Activated T-cell treated with anti-CD3 and anti-CD28 coated beads, Interleukin-2, amount 50 U/mL, for 72 hours (primary cell): ENCODE measurements at places on chromosomes 3 and 15.
A peak's percentile ranks its signal among the peaks of the same experiment; 100 is the strongest.

- no peak for DNase-seq
Observed at GRCh38 chr3:150094150-150094933, 123.6 kb upstream of the PFN2 start.

- peak; percentile 19 for DNase-seq
Observed at GRCh38 chr3:129058441-129059200, 2.0 kb upstream of the GP9 start.

DNA sequence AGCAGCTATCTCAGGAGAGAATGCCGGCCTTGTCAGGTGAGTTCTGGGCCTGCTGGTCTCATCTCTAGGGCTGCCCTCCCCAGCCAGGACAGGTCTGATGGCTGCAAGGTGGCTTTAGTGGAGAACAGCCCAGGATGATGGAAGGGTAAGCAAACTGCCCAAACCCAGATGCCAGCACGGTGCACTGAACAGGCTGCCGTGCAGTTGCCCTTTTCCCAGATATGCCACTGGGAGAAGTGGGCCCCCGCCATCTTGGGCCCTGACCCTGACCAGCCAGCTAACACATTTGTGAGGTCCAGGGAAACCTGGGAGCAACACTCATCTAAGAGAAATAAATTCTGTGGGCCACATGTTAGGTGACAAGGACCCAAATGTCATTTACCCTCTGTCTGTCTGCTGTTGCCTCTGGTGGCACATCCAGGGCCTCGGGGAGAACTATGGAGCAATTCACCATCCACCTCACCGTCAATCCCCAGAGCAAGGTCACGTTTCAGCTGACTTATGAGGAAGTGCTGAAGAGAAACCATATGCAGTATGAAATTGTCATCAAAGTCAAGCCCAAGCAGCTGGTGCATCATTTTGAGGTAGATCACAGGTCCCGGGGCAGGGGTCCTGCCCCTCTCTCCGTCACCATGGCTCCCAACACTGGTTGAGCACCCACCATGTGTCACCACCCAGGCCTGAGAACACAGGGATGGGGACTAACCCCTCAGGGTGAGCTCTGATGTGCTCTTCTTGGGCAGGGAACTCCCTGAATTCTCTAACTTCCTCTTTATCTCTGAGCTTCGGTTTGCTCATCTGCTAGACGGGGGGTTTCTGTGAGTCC is 1.8 kb downstream of the ITIH1 start:
- DNase-seq = no peak

DNA sequence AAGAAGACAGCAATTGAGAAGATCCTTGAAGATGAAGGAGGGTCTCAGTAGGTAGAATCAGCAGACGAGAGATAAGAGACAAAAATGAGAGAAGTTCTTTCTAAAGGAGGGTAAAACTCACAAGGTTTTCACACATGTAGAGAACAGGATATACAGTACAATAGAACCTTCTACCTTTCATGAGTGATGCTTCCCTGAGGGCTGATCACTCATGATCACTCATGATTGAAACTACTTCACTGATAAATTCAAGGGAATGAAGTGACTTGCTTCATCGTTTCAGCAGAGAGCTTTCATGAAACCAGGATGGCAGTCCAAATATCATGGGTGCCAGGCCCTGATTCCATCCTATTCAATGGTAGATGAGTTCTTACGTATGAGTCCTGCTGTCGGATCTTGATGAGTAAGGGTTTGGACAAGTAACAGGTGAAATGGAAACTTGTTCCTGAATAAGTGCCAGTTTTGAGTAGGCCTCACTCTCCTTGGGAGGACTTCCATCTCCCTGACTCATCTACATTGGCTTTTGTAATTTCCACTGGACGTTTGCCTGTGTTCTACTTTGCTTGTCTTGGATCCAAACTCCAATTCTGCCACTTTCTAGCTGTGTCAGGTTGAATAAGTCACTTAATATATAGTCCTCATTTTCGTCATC is 9.6 kb upstream of the CLDN16 start:
- DNase-seq = no peak

DNA sequence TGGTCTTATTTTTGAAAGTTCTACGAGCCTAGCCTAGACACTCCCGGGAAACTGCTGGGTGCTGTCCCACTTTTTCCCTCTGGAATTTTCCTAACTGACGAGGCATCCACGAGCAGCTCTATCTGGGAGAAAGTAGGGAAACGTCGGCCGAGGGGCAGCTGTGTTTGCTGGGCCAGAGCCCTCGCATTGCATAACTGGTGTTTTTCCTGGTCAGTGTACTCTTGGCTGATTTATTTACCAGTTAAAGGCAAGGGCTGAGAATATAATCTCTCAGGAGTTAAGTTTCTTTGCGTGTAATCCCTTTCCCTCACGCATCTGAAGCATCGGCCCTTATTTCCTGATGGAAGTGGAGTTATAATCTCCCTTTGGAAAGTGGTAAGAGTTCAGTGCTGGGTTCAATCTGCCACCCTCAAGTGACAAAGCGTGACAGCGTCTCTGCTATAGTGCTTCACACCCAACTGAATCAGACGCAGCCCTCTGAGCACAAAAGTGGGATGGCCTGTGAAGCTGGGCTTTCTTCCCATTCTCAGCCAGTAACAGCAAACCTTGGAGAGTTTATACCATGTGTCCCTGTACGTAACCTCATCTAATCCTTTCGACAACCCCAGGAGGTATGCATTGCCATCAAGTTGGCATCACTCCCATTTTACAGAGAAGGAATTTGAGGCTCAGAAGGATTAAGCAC is 311.5 kb downstream of the RORA start:
- DNase-seq = no peak

DNA sequence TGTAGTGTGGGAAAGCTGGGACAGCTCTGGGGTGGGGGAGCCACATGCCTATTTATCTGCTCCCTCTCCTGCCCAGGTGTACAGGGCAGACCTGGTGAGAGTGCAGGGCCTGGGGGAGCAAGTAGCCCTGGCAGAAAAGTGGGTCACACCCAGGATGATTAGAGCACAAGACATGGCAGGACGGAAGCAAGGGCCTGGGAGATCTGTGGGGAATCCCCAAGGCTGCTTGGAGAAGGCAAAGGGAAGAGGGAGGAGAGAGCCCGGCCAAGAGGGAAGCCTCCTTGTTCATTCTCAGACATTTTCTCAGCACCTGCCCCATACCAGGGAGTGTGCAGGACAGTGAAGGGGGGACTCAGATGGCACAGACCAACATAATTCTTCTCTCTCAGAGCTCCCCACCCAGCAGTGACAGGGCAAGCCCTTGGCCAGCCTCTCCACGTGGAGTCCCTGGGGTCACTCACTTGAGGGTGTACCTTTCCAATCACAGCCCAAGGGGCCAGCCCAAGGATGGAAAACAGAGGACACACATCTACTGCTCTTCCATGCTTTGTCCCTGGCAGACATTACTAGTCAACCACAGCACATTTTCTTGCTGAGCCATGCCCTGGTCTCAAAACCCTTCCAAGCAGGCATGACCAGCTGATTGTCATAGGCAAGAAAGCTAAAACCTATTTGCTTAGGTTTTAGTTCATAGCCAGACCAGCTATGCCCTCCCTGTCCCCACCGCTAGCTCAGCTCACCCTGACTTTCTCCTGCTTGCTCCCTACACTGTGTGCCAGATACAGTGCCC is 4.9 kb upstream of the DUSP7 start:
- DNase-seq = no peak

- no peak for DNase-seq
Observed at GRCh38 chr3:115916866-115917265, 293.6 kb downstream of the GAP43 start.

DNA sequence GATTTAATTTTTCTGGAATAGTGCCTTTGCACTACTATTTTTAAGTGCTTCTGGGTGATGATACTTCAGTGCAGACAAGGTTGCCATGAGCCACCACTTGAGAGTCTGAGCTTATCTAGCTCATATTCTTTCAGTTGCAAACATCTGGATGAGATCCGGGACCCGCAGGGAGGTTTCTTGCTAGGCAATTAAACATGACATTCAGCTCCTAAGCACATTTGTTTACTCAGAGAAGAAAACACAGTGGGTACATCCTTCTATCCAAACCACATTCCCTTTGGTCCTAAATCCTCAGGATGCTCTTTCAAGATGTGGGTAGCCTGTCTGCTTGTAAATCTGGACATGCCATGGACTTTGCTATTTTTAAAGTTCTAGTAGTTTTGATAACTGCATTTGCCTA is 12.0 kb downstream of the PLSCR1 start:
- DNase-seq = no peak

DNA sequence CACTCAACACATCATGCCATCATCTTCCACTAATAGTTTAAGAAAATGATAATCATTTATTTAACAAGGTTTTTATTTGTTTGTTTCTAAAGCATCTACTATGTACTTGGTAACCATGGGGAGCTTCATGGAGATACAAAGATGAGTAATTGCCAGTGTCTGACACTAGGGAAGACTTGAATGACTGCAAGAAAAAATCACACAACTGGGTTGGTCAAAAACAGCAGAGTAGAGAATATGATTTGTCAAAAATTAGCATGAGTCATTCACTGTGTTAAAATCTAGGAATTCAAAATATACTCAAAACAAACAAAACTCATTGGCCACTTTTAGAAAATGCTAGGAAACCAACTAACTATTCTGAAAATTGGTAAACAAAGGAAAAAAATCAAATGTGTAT is 6.3 kb downstream of the BNC1 start:
- DNase-seq = no peak

- DNase-seq = no peak
Observed at GRCh38 chr3:103372031-103372430, 937.2 kb downstream of the ZPLD1 start.

DNA sequence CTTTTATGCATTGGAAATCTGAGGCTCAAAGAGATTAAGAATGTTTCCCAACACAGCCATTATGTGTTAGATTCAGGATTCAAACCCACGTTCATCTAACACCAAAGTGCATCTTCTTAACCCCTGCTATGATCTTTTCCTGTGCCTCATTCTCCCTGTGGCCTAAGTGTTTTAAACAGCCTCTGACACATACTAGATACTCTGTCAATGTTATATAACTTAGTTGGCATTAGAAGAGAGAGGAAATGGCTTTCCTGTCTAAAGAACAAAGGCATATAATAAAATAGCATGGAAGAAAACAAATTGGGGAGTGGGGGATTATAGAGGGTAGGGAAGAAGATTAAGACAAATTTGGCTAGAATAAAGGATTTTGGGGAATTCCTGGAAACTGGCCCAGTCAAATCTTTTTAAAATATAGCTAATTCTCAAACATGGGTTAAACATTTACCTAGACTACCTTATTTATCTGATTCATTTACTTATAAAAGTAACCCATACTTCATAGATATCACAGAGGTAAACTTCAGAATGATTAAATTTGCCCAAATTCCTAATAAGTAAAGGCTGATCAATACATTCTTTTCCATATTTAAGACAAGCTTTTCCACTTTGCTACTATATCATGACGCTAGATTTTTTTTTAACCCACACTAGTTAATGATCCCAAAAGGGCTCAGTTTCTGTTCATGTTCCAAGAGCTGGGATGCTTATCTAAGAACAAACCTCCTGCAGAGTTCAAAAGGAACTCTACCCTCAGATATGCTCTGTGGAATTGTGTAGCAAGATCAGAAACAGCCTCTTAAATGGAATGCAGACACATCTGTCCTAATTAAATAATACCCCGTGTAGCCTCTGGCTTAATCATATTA is 122.9 kb upstream of the PTPRG start:
- DNase-seq = no peak

GRCh38 chr3:87462228-87462627 is 185.8 kb upstream of the POU1F1 start:
- DNase-seq = no peak

DNA sequence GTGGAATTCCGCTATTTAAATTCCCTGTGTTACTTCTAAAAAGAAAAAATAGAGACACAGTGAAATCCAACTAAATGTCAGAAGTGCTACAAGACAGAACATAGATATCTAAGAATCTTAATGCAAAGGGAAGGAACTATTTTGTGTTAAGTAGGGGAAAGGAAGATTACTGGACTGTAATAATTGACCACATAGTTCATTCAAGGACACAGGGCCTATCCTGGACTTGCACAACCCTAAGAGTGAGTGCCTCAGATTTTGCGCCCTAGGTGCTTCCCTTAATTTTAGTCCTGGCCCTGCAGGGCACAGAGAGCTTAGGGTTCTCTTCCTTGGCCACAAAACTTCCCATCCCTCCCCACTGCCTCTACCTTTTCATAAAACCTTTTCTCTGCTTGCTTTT is 3.5 kb upstream of the IL20RB start:
- DNase-seq = no peak

DNA sequence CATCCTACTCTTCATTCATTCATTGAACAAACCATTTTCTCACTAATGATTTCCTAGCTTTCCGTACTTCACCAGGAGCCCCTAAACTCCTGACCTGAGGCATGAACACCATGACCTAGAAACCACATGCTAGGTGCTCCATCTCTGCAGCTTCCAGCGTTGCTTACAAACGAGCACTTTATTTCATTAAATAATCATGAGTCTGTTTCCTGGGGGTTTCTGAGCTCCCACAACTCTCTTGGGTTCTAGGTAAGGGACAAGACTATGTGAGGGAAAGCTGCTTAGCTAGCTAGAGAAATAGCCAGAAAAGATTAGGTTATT is 1.3 kb downstream of the MAP2K1 start:
- no peak for DNase-seq

DNA sequence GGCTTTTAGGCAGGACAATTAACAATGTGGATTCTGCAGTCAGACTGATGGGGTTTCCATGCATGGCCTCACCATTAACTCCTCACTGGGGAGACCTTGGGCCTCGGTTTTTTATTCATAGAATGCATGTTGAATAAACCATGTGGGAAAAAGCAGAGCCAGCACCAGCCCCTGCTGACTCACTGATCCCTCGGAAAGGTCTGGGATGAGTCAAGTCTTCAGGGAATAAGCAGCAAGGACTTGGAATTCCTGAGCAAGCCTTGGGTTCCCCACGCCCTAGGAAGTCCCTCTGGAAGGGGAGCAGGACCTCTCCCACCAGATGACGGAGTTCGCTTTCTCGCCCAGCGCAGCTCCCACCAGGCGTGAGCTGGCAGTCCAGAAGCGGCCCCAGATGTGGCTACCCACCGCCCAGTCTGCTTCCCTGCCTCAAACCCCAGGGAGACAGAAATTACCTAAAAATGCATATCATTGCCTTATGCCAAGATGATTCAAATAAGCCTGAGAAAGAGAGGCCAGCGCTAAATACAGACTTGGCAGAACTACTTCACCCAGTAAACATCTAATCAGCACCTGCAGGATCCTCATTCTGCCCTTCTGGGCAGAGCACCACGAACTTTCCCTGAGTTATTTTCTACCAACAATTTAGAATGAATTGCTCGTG is 45.4 kb downstream of the BTD start:
- no peak for DNase-seq

DNA sequence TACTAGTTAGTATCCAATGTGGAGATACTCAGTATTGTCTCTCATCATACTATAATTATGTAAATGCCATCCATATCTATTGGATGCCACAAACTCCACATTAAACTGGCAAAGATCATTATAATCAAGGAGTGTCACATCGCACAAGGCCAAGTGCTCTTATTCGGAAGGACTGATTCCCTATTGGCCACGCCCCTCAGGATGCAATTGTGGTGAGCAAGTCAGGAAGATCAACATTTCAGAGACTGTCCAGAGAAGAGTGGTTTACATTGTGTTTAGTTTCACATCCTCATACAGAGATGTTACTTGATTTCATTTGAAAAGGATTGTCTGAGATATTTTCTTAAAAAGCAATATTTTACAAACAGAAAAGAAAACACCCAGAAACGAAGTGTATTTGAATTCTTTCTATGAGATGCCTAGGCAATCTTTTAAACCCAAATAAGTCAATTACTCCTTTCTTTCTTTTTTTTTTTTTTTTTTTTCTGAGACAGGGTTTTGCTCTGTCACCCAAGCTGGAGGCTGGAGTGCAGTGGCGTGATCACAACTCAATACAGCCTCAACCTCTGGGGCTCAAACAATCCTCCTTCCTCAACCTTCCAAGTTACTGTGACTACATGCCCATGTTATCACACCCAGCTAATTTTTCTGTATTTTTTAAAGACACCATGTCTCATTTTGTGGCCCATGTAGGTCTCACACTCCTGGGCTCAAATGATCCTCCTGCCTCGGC is 369.1 kb downstream of the RBMS3 start:
- no peak for DNase-seq
